ENCODE measurements at places on chromosomes 2 and 18.

GRCh38 chr18:44922968-44923367, 242.3 kb downstream of the SETBP1 start:
- DNase-seq = no peak

DNA sequence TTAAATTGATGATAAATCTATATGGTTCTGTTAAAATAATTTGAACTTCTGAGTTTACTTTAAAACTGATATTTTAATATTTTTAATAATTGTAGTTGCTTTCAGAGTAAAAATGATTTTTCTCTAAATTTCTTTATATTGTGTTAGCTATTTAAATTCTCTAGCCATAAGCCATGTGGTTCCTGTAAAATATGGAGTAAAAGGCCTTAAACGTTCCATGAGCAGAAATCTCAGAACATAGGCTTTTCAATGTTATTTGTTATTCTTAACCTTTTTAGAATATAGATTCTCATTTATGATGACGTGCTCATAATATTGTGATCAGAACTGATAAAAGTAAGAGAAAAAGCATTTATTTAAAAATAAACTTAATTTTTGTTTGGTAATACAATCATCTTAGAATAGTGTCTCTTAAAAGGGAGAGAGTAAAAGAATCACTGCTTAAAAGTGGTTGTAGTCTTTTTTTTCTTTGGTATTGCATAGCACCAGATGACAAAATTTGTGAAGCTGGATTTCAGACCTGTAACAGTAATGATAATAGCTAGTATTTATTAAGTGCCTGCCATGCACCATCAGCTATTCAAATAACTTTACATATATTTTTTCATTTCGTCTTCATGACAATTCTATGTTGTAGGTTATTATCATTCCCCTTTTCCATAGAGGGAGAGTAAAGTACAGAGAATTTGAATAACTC, 2.7 kb downstream of the BMPR2 start:
- DNase-seq = no peak

- DNase-seq = no peak
Observed at GRCh38 chr2:67476809-67477790, 80.0 kb downstream of the ETAA1 start.

DNA sequence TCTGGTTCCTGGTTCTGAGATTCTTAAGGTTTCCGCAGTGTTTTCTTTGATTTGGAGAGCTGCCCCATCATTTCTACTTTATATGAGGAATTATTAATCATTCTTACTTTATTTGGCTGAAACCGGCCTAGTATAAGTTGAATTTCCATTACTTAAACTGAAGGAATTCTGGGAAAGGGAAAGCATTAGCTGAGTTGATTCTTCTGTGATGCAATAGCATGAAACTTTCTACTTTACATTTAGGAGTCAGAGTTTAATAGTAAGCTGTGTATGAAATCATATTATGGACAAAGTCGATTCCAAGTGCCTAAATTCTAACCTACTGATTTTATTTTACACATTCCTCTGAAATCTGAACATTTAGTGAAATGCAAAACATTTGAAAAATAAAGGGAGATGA, 1269.7 kb upstream of the ZEB2 start:
- no peak for DNase-seq

DNA sequence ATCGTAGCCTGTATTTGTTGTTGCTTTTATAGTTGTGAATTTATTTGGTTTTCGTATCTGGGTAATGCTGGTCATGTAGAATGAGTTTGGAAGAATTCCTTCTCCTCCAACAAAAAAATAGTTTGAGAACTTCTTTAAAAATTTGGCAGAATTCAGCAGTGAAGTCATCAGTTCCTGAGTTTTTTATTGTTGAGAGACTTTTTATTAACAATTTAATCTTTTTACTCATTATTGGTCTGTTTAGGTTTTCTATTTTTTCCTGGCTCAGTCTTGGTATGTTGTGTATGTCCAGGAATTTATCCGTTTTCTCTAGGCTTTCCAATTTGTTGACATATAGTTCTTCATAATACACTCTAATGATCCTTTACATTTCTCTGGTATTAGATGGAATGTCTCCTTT, 1613.3 kb upstream of the PIK3C3 start:
- no peak for DNase-seq

GRCh38 chr2:102065675-102066252, 74.0 kb downstream of the IL1R2 start:
- no peak for DNase-seq

- no peak for DNase-seq
Observed at GRCh38 chr2:13488965-13489364, 772.2 kb downstream of the TRIB2 start.

GRCh38 chr2:157190151-157190550, 67.4 kb upstream of the GALNT5 start:
- DNase-seq = no peak

DNA sequence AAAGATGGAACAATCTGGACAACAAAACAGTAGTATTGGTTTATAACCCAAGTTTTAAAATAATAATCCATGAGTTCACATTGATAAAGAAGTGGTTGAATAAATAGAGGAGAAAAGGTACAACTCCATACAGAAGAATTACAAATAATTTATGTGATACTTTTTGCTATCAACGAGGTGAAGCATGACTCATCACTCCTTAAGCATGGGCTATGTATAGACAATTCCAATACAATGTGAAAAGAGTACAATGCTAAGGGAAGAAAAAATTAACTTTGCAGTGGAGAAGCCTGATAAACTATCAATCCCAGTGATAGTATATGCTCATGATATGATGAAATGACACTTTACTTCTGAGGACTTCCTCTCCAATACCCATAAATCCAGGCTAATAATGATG, 312.9 kb downstream of the GULP1 start:
- no peak for DNase-seq

GRCh38 chr2:191171286-191171685, 20.5 kb upstream of the STAT4 start:
- DNase-seq = no peak

All from progenitor cell of endocrine pancreas (in vitro differentiated cells).